Stimulated activated CD4-positive, alpha-beta T cell treated with anti-CD3 and anti-CD28 coated beads, Interleukin-15, amount 100 ng/mL, for 1 hour (primary cell): ENCODE measurements at places on chromosomes 7 and 10.

DNA sequence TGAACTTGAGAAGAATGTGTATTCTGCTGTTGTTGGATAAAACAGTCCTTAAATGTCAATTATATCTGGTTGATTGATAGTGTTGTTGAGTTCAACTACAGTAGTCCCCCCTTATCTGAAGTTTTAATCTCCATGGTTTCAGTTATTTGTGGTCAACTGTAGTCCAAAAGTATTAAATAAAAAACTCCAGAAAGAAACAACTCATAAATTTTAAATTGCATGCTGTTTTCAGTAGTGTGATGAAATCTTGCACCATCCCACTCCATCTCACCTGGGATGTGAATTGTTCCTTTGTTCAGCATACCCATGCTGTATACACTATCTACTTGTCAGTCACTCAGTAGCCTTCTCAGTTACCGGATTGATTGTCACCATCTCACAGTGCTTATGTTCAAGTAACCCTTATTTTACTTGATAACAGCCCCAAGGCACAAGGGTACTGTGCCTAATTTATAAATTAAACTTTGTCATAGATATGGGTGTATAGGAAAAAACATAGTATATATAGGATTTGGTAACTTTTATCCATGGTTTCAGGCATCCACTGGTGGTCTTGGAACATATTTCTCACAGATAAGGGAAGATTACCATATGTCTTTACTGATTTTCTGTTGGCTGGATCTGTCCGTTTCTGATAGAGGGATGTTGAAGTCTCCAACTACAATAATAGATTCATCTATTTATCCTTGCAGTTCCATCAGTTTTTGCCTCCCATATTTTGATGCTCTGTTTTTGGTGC is 57.1 kb downstream of the AOAH start:
- DNase-seq = no peak

DNA sequence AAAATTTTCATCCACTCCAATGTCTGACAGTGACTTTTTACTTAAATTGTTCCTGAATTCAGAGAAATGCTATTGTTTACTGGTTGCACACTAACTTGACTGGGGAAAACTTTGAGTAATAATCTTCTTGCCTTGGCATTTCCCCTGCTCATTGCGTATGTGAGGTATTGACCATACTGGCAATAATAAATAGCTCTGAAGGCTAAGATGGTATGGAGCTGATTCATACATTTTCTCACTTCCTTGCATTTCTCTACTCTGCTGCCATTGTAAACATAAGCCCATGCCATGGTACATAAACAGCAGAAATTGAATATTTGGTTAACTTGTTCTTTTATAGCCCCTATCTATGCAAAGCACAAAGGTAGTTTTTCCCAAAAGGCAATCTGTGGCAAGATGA is 290.0 kb downstream of the RNLS start:
- DNase-seq = no peak

DNA sequence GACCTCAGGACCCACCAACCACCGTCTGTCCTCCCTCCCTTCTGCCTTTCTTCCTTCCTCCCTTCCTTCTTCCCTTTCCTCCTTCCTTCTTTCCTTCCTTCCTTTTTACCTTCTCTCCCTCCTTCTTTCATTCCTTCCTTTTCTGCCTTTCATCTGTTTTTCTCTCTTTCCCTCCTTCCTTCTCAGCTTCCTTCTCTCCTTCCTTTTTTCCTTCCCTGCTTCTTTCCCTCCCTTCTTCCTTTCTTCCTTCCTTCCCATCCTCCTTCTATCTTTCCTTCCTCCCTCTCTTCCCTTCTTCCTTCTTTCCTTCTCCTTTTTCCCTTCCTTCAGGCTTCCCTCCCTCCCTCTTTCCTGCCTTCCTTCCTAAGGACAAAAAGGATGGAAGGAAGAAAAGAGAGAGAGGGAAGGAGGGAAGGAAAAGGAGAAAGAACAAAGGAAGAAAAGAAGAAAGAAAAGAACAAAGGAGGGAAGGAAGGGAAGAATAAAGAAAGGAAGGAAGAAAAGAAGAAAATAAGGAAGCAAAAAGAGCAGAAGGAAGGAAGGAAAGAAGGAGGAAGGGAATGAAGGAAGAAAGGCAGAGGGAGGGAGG is 405.0 kb downstream of the GRID1 start:
- no peak for DNase-seq

GRCh38 chr10:78424723-78425122 is 391.1 kb downstream of the RPS24 start:
- DNase-seq = no peak

GRCh38 chr7:153943861-153944260 is 108.3 kb upstream of the DPP6 start:
- no peak for DNase-seq

DNA sequence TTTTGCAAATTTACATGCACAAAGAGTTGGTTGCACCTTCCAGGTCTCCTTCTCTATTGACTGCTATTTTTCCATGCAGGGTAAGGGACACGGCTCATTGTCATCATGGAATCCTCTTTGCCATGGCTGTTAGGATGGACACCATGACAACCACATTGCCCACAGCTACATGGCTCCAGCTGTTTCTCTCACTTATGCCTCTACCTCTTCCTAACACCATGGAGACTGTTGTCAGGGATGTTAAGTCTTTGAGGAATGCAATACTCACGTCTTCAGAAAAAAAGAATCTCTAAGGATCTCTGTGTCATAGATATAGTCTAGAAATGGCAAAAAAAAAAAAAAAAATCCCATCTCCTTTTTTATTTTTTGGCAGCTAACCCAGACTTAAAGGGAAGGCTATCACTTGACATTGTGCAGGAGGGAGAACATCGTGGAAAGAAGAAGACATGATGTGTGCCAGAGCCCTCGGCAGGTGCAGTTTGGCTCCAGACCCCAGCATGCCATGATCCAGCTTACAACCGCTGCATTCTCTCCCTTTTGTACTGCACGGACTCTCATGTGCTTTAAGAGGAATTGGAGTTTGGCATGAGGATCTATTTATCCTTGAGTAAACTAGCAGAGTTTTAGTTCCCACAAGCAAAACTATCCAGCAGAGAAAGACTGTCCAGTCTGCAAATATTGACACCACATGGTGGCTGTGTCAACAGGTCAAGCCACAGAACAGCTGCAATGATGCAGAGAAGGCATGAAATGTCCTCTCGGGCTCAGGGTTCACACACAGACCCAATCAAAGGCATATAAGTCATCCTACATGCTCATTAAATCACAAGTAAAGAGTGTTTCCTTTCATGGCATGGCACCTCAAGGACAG is 70.8 kb downstream of the FRMD4A start:
- no peak for DNase-seq

DNA sequence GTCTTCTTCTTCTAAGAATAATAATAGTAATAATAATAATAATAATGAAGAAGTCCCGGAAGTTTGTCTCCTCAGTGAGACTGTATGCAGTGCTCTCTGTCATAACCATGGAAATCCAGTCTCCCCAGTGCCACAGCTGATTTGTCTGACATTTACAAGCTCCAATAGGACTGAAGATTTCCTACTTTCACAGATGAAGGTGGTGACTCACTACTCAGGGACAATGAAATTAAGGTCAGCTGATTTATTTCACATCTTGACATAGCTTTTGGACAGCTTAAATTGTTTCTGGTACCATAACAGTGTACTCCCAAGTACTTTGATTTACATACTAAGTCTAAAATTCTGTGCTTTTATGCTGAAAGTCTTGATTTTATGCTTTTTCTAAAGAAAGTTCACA is 6.9 kb downstream of the CELF2 start:
- no peak for DNase-seq

DNA sequence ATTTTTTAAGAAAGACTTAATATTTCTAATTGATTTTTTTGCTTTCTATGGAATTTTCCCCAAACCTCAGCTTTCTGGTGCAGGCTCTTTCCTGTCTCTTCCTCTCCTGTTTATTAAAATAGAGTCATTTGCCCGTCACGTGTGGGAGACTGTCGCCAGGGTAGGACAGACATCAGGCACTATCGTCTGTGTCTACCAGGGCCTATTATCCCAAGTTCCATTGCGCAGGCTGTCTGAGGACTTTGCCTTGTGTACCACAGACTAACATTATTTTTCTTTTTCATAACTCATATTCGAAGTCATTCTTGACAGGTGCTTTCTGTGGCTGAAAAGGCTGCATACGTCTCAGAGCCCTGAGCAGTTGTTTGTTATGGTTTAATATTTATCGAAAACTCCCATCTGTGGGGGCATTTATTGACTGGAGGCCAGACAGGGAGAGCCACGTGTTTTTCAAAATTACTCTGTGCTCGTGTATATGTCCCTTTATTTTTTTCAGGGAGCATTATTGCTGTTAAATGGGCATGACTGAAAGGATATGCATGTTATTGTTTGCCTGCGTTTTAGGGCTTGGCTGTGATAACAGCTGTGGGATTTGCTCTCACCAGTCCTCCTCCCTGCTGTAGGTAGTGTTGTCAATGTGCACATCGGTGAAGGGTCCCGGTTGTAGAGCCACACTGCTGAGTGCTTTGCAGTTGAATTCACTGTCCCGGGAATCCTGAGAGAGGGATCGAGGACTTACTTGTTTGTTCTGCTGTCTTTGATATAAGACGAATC is 89.8 kb downstream of the CAMK1D start:
- DNase-seq = no peak

DNA sequence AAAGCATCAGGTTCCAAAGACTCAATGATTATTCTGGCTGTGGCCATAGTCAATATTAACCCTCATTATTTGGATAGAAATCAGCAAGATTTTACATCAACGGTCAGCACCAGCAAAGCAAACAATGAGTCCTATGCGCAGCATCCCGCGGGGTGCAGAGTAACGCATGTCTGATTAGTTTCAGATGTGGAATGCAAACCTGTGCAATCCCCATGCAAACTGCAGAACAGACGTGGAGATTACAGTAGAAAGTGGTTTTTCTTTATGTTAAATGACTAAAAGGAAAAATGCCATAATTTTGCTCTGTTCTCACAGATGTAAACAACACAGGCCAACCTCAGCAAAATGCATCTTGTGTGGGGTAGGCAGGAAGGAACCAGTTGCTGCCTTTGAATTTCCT is 258.1 kb upstream of the GRB10 start:
- no peak for DNase-seq

DNA sequence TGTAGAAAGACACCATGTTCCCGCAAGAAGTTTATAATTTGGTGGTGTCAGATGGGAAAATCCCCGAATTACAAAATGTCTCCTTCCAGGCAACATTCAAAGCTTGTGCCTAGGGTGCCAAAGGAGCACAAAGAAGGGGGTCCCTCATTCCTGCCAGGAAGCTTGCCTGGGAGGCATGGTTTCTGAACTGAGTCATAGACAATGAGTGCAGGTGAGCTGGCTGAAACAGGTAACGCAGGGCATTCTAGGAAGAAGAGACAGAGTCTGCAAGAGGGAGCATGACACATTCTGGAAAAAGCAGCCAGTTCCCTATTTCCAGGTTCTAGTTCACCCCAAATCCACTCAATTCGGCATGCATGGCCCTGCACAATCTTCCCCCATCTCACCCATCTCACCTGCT is 11.9 kb upstream of the CALU start:
- no peak for DNase-seq

GRCh38 chr7:69654849-69655707 is 56.8 kb downstream of the AUTS2 start:
- DNase-seq = no peak

GRCh38 chr10:30431435-30431911 is 2.5 kb upstream of the MAP3K8 start:
- no peak for DNase-seq

GRCh38 chr7:45695249-45695995 is 121.3 kb downstream of the ADCY1 start:
- DNase-seq = no peak

GRCh38 chr7:135802697-135803096 is 54.1 kb upstream of the FAM180A start:
- no peak for DNase-seq

GRCh38 chr7:26916336-26916735 is 51.9 kb upstream of the SKAP2 start:
- no peak for DNase-seq

DNA sequence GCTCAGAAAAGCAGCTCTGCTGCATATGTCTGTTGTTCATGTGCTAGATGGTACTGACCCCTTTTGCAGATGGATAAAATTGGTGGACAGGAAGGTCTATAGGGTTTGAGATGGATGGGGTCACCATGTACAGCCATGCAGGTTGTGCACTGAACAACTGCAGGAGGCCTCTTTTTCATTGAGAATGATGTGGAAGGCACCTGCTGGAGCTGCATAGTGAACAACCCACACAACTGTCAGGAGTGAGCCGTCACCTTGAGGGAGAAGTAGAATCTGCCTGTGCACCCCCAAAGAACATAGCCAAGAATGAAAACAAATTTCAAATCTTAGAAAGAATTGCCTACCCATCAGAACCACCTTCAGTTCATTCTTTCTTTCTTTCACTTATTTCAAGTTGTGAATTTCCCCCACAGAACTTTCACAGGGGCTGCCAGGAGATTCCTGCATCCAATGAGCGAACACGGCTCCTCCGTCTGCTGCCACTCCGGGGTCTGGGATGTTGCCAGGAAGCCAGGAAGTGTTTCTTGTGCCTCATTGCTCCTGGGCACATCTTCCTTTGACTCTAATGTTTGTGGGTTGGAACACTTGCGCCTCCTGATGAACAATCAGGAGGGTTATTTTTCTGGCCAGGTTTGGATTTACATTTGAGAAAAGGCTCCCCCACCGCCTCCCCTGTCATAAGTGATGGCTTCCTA is 53.7 kb upstream of the DOCK1 start:
- no peak for DNase-seq

GRCh38 chr10:91194497-91195179 is 25.8 kb upstream of the PCGF5 start:
- DNase-seq = no peak

DNA sequence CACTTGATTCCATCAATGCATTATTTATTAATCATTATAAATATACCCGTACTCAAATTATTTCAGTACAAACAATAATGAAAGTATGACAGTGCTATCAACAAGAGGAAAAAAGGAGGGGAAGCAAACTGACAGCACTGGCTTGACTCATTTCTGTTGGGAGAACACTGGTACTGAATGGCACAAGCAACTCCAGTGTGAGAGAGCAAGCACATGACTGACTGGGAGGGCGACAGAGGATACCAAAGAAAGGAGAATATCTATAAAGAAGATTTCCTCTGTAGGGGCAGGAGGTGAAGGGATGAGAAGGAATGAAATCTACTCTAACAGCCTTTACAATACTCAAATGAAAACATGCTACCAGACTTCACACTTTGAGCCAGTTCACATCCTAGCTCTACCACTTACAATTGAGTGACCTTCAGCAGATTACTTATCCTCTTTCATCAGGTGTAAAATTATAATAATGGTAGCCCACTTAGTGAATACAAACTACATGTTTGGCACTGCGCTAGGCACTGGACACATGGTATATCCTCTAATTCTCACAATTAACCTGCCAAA is 1.5 kb downstream of the USP54 start:
- DNase-seq = no peak

- DNase-seq = no peak
These were observed 8.0 kb downstream of the FLNC start for GRCh38 chr7:128838109-128838779.

GRCh38 chr7:21317966-21318915 is 109.6 kb upstream of the SP4 start:
- no peak for DNase-seq

- no peak for DNase-seq
These were observed 3.7 kb downstream of the AGR2 start for GRCh38 chr7:16801111-16801542.
